ENCODE measurements at places on chromosomes 1 and 21.

DNA sequence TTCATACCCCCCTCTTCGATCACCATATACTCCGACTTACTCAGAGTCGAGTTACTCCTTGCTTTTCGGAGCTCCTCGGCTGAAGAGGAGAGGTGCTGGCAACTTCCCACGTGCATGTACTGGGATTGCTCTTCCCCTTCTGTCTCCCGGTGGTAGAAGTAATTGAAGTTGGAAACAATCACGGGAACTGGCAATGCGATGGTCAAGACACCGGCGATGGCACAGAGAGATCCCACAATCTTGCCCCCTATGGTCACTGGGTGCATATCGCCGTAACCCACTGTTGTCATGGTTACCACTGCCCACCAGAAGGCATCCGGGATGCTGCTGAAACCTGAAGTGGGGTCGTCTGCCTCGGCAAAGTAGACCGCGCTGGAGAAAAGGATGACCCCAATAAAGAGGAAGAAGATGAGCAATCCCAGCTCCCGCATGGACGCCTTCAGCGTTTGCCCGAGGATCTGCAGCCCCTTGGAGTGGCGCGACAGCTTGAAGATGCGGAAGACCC, 1.5 kb downstream of the KCNA3 start:
- no peak for DNase-seq

- peak; percentile 55 for DNase-seq
These were observed 9.2 kb upstream of the CDC42 start for GRCh38 chr1:22043198-22043769.

- DNase-seq = no peak
These were observed 19.9 kb downstream of the CRYAA start for GRCh38 chr21:43188592-43189210.

- DNase-seq = no peak
These were observed 318.1 kb downstream of the CAMTA1 start for GRCh38 chr1:7103361-7103782.

DNA sequence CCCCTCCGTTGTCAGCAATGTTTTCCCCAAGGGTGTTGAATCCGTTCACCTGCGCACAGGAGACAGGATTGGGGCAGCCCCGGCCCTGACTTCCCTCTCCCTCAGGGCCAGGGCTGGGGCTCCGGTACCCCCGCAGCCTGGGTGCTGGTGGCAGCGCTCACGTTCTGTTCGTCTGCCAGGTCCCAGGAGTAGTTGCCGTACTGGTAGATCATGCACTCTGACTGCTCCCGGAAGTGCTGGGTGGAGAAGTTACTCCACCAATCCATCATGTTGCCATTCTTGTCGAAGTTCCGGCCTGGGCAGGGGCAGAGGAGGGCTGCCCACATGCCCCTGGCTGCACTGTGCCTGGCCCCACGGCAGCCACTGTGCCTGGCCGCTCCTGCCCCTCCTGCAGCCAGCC, 6.1 kb downstream of the PRXL2B start:
- DNase-seq = no peak

DNA sequence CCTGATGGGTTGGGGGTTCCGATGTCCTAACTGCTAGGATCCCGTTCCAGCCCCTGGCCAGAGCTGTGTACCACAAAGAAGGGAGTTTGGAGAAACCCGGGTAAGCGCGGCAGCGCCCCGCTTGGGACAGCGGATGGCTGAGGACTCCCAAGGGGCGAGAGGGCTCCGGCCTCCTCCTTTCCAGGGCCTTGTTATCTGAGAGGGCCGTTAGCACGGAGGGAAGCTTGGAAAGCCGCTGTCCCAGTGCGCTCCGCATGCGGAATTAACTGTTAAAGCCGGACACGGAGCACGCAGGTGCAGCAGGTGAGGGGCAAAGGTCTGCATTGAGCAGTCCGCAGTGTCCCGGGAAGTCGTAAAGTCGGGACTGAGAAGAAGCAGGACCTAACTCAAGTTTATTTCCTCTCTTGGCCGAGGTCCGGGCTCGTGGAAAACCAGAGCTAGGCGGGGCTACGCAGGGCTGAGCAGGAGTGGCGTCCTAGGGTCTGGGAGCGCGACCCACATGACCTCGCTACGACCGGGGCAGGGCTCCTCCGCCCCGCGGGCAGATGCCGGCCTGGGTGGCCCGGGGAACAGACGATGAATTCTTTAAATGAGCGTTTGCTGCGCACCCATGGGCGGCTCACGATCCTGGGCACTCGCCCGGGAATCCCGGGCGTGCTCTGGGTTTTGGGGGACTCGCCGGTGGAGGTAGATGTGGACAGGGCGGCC, 4.5 kb downstream of the LHX4 start:
- no peak for DNase-seq

GRCh38 chr1:16321176-16321867, 31.0 kb downstream of the FBXO42 start:
- peak; percentile 21 for DNase-seq

DNA sequence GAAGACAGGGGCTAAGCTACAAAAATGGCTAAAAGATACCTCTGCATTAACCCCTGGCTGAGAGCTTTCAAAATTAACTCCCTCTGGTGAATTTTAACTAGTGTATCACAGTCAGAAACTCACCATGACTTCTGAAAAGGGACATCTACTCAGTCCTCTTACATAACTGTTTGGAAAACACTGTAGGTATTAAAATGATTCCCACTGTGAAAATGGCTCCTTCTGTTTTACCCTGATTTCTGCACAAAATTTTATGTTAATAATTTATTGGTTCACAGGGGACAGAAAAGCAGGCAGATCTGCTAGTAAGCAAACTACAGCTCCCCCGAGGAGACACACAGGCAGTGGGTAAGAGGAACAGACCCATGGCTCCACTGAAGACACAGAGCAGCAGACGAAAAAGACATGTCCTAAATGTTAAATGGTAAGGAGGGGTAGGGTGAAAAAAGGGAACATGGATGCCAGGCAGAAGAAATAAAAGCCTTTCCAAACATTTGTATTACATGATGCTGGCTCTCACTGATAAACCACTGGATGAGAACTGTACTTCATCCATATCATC, 111.7 kb downstream of the SLC45A1 start:
- no peak for DNase-seq
